ENCODE measurements at places on chromosomes 3 and 15.

- no peak for DNase-seq
These were observed 2.2 kb downstream of the OXTR start for GRCh38 chr3:8767256-8767666.

GRCh38 chr3:51401735-51402134, 10.7 kb downstream of the RBM15B start:
- DNase-seq = no peak

- no peak for DNase-seq
These were observed 47.5 kb downstream of the ALDH1L1 start for GRCh38 chr3:126132751-126133511.

DNA sequence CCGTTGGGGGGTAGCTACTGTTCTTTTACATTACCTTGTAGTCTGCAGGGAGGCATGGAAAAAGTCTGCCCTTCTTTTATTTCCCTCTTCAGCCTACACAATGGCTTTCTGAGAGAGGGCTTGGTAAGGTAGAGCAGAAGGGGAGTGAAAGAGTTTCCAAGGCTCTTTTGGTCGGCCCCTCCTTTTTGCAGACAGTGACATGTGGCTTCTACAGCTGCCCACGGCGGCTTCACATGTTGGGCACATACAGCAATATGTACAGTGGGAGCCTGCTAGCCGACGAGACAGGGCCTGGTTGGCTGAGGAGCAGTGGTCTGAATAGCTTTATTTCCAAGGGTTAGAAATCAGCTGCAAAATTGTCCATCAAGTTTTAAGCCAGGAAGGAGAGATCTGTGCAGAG, 4.0 kb downstream of the INAFM2 start:
- no peak for DNase-seq

DNA sequence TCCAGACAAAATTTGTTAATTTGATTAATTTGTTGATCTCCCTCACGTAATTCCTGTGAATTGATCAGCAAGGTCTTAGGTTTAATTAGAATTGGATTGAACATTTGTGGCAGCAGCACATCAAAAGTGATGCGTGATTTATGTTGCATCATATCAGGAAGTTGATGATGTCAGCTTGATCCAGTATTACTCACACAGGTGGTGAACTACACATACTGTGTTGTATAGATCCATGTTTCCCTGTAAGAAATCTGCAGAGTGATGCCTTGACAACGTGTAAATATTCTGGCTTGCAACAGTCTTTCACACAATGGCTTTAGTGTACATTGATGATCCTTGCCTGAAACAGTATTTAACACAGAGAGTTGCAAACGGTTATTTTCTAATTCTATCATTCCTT, 200.4 kb downstream of the ADAMTSL3 start:
- no peak for DNase-seq

DNA sequence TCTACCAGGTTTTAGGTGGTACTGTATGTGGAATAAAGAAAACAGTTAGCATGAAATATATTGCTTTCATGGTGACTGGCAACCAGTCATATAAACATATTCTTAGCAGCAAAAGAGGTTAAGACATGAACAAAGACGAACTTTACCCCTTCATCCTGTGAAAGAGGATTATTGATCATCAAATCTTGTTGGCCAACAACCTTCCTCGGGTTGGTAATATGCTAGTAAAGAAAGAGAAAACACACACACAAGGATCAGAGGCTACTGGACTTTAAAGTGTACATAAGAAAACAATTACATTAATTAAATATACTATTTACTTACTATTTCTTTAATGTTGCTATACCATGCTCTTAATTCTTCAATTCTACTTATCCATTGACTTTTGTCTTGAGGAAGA, 337.9 kb downstream of the TBC1D5 start:
- no peak for DNase-seq

- no peak for DNase-seq
These were observed 544.2 kb downstream of the FGF12 start for GRCh38 chr3:192183109-192183508.

DNA sequence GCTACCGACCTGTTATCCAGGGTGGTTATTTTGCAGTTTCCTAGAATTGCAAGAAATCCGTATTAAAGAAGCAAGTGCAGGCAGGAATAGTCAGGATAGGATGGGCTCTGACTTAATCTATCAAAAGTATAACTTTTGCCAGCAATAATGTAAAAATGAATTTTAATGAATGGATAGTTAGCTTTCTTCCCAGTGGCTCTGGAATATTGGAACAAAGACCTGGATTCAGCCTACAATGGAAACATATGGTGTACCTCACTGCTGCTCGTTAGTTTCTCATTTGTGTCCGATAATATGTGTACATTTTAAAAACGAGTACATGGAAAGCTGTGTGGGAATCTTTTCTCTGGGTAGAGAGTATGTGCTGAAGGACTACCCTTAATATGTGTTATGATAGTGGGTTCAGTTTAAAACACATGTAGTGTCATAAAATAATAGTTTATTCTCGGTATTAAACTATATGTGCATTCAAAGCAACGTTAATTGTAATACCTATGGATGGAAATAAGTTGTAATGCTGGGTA, 805 bp downstream of the SERPINI1 start:
- DNase-seq = no peak

DNA sequence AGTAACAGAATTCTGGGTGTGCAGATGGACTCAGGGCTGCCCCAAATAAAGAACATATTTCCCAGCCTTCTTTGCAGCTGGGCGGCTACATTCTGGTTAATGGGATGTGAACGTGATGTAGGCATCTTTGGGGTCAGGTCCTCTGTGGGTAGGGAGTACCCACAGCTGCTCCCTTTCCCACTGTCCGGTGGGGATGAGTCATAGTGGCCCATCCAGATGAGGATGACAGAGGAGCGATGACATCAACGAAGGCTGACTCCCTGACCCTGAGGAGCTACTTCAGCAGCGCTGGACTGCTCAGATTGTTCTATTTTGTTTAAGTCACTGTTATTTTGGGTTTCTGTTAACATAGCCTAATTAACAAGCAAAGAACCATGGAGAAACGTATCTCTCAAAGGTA, 38.0 kb downstream of the SRPRB start:
- DNase-seq = no peak

- DNase-seq = no peak
These were observed 32.6 kb downstream of the TM2D3 start for GRCh38 chr15:101619615-101619865.

GRCh38 chr3:42807929-42808328, 1.3 kb upstream of the ACKR2 start:
- no peak for DNase-seq

DNA sequence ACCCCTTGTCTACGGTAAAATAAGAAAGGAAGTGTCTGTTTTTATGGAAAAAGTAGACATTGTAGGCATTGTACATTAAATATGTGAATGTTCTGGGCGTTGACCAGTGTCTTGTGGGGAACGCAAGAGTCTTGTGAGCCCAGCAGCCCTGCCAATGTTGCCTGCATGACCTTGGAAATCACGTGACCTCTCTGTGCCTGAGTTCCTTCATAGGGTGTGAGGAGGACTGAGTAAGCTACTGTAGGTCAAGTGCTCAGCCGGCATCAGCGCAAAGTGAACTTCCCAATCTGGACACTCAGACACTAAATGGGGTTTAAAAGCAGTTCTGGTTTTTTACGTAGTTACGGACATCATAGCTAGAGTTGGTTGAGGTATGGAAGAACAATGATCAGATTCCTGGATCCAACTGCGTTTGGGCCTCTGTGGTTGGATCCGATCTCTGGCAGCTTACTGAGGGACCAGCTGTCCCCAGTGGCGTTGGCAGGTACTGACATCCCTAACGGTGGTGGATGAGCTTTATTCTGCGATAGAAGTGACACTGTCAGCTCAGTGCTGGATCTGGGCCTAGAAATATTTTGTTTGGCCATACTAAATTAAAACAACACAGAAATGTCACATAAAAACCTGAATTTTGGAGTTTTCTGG, 63.8 kb downstream of the SPSB4 start:
- DNase-seq = no peak

GRCh38 chr3:195911946-195912270, 3.6 kb upstream of the TNK2 start:
- DNase-seq = no peak

GRCh38 chr15:33934921-33935320, 33.4 kb upstream of the CHRM5 start:
- no peak for DNase-seq

GRCh38 chr3:171936191-171936841, 93.2 kb downstream of the TMEM212 start:
- DNase-seq = no peak

Measured in stimulated activated CD8-positive, alpha-beta memory T cell treated with anti-CD3 and anti-CD28 coated beads, Interleukin-4, amount 100 ng/mL, for 24 hours (primary cell).